ENCODE measurements at places on chromosomes 3 and 15.

- no peak for DNase-seq
Observed at GRCh38 chr3:121757087-121757811, 7.7 kb upstream of the GOLGB1 start.

DNA sequence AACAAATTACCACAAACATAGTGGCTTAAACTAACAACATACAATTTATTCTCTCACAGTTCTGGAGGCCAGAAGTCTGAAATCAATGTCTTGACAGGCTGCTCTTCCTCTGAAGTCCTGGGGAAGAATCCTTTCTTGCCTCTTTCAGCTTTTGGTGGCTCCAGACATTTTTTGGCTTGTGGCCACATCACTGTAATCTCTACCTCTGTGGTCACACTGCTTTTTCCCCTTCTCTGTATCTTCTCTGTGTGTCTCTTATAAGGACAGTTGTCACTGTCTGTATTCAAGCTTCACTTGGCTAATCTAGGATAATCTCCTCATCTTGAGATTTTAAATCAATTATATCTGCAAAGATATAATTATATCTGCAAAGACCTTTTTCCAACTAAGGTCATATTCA, 80.3 kb upstream of the ABHD2 start:
- DNase-seq: no peak

- no peak for DNase-seq
Observed at GRCh38 chr3:105805404-105805803, 63.4 kb downstream of the CBLB start.

DNA sequence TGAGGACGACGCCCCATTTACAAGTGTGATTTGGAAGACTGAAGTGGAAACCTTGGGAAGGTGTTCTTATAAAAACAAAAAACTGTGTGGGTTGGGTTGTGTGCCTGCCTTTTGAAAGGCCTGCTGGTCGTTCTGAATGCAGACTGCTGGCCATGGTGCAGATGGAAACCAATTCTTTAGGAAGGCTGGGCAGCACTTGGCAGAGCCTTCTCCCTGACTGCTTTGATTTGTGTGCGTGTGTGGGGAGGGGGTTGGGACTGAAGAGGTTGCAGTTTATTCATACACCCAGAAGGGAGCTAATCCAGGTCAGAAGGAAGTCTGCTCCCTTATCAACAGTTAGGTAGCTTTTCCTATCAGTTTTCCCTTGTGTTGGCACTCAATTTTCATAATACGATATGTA, 288.7 kb downstream of the SOX2 start:
- DNase-seq: no peak

- no peak for DNase-seq
Observed at GRCh38 chr3:51102396-51102795, 282.7 kb upstream of the MANF start.

DNA sequence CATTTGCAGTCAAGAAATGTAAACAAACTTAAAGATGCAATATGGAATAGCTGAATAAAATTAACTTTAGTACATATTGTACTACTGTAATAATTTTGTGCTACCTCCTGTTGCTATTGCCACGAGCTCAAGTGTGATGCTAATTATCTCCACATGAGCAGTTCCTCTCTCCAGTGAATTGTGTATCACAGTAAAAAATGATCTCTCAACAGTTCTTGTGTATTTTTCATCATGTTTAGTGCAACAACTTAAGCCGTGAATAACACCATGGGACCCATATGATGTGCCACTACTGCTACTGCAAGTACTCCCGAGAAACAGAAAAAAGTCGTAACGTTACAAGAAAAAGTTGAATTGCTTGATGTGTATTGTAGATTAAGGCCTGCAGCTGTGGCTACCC, 12.4 kb downstream of the RIOX2 start:
- DNase-seq: no peak

- no peak for DNase-seq
Observed at GRCh38 chr3:70518356-70518755, 205.9 kb upstream of the MDFIC2 start.

- DNase-seq: no peak
Observed at GRCh38 chr15:60656481-60656880, 177.5 kb upstream of the ICE2 start.

- no peak for DNase-seq
Observed at GRCh38 chr3:157132936-157133335, 27.0 kb downstream of the CCNL1 start.

- no peak for DNase-seq
Observed at GRCh38 chr3:129836381-129837064, 57.0 kb downstream of the TMCC1 start.

DNA sequence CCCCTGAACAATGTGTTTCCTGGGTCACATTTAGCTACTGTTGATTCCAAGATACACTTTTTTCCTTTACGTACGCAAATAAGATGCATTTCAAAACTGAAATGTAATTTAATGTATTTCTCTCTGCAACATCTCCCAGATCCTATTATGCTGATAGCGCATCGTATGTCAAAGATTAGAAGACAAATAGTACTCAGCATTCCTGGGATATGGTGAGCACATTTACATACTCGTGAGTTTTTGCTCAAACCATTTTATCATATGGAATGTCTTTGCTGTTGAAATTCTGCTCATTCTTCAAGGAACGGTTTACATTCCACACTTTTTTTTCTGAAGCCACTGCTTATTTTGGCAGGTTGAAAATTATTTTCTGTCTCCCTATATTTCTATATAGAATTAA, 221.4 kb downstream of the OXSM start:
- DNase-seq: no peak

GRCh38 chr15:73907035-73907408, 19.2 kb upstream of the LOXL1 start:
- no peak for DNase-seq

GRCh38 chr3:53709860-53710674, 136.2 kb downstream of the CHDH start:
- DNase-seq: peak; percentile 9

DNA sequence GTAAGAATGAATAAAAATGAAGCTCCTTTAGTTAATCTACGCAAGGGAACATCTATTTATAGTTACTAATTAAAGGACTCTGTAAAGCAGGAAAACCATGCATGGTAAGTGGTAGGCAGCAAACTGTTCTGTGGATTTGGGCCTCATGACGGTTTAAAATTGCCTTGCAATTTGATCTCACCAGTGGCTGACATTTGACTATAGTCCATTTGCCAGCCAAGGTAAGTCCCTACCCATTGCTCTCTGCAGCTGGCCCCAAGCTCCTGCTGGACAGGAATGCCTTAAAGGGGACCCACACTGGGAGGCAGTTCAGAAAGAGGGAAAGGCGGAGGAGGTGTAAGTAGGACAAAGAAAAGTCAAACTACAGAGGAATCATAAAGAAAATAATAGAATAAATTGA, 203.3 kb downstream of the PLCL2 start:
- DNase-seq: no peak

DNA sequence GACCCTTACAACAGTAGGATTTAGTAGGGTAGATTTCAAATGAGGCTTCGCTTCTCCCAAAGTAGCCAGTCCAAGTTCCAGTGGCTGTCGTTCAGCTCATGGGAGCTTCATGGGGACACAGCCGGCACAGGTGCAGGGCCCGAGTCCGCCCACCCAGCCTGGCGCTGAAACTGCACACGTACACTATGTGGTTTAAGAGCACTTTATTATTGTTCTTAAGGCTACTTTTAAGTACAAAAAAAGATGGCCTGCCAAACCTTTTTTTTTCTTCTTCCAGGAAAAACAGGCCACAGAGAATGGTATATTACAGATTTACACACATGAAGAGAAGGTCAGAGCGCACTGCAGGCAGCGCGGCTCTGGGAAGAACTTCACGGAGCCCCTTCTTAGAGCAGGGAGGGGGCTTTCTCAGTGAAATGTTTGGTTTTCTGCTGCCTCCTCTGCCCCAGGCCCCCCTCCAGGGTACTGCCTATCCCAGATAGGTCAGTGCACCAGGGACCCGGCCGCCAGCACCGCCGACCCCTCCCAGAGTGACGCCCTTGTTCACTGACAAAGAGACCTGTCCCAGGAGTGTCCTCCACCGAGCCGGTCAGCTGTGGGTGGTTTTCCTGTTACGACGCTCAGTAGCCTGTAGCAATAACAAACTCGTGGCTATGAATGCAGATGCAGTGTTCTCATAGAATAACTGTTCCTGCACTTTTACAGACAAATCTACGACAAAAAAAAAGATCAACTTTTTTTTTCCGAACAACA, 87.7 kb downstream of the VGLL4 start:
- no peak for DNase-seq

- DNase-seq: no peak
Observed at GRCh38 chr3:34360713-34361112, 562.3 kb downstream of the PDCD6IP start.

GRCh38 chr3:168325684-168326083, 230.0 kb upstream of the GOLIM4 start:
- DNase-seq: no peak

- DNase-seq: no peak
Observed at GRCh38 chr3:127760791-127761440, 61.4 kb downstream of the MGLL start.

DNA sequence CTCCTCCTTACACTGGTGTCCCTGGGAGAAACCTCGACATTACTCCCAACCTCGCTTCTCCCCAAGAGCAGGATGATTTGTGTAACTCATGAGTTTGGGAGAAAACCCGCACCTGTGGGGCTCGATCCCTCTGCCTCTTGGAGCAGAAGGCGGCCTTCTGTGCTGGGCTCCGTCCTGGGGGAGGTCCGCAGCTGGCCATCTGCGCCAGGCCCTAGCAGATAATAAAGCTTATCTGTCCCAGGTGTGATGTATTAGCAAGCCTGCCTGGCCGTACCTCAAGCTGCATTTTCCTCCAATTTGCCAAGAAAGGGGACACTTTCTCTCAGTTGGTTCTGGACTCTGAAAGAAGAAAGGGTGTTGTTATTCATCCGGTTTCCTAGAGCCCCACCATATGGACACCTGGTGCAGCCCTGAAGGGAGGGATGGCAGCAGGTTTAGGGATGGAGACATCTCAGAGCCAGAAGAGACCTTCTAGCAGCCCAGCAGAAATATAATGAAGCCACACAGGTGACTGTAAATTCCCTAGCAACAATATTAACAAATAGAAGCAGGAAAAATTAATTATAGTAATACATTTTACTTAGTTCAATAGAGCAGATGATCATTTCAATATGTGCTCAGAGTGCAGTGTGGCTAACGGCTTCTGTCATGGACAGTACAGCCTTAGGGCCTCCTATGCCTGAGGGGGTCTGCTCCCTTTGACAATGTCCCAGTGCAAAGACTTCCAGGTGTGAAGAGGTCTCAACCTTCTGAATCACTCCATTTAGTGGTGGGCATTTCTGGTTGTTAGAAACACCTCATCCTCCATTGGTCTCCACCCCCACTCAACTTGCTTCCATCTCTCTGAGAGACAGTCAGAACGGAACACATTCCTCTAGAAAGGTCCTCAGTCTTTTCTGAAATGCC, 94.8 kb downstream of the CPN2 start:
- no peak for DNase-seq

- no peak for DNase-seq
Observed at GRCh38 chr3:25396686-25397085, 31.4 kb upstream of the RARB start.

DNA sequence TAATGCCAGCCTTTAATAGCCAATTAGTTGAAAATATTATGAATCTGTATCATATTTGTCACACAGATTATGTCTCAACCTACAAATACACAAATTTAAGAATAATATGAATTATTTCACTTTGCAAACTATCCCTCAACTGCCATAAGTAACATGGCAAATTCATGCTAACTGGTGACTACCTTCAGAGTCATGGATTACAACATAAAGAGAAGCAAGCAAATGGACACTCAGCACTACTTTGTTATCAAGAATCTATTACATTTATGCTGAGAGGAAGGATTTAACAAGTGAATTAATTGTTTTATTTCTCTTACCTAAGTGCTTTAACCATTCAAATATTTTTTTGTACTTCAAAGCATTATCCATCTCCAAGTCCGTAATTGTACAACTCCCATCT, 103.1 kb upstream of the BCL6 start:
- no peak for DNase-seq

DNA sequence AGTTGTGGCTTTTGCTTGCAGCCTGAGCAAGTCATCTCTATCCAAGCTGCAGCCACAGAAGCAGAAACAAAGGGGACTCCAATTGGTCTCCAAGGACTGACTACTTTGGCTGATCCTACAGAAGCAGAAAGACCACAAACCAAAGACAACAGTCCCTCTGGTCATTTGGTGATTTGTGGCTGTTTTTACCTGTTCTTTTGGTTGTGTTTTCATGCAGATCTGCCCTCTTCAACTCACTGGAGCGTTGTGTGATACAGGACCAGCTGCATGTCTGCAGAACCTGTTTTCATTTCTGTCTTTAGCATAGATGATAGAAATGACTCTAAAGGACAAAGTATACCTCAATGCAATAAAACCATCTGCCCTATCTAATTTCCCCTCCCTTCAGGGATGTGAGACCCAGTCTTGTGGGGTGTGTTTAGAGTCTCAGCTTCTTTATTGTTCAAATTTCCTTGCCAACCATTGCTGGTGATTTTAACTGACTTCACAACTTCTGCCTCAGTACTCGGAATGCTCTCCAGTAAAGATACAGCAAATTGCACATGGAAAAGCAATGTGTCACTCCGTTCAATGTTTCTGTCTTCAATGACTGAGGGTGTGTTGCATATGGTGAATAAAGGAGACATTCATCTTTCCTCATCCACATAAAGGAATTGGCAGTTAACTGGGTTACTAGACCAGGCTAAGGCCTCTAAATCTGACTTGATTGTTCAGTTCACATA, 48.9 kb upstream of the SLC7A14 start:
- no peak for DNase-seq

GRCh38 chr3:104521606-104522336, 844.9 kb upstream of the ALCAM start:
- DNase-seq: no peak

DNA sequence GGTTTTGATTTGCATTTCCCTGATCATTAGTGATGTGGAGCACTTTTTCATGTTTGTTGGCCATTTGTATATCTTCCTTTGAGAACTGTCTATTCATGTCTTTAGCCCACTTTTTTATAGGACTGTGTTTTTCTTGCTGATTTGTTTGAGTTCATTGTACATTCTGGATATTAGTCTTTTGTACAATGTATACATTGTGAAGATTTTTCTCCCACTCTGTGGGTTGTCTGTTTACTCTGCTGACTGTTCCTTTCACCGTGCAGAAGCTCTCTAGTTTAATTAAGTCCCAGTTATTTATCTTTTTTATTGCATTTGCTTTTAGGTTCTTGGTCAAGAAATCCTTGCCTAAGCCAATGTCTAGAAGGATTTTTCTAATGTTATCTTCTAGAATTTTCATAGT, 91.1 kb upstream of the ATP11B start:
- no peak for DNase-seq

DNA sequence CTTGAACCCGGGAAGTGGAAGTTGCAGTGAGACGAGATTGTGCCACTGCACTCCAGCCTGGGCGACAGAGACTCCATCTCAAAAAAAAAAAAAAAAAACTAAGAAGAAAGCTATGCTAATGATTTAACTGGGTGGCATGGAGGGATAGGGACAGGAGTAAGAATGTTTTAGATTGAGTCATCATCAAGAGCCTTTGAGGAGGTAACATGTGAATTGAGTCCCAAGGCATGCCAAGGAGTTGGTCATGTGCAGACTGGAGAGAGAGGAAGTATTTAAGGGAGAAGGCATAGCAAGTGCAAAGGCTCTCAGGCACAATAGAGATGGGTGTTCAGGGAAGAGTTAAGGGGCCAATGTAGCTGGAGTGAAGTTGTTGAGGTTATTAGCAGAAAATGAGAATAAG, 9.1 kb downstream of the BNC1 start:
- DNase-seq: no peak

Measured in stimulated activated CD8-positive, alpha-beta memory T cell treated with anti-CD3 and anti-CD28 coated beads, Interleukin-4, amount 100 ng/mL, for 1 hour (primary cell).